NCI-H1436 treated with DMSO at 0.1 percent for 48 hours (cell line): ENCODE measurements at places on chromosomes 13 and 19.

DNA sequence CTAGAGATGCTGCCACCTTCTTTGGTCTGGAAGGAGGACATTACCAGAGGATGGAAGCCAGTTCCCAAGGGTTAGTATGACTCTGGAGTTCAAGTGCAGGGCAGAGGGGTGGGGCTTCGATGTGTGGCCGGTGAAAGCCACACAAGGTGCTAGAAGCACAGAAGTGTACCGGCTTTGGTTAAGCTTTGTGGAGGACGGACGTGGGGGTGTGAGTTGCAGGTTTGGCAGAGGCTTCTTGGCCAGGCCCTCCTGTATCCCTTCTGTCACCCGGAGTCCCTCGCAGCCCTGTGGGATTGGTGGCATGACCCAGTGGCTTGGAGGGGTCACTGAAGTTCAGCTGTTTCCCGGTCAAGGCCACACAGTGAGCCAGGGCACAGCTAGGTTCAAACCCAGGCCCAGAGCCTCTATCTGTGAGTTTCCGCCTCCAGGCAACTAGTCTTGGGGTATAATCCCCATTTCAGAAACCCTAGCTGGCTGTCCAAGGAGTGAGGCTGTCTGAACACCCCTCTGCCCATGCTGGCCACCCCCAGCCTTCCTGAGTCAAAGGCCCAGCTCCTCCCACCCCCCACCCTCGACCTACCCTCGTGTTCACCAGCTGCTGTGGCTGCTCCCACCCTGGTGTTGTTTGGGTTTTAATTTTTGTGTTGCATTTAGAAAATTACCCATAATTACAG lies 4.6 kb upstream of the SSBP4 start:
- DNase-seq = peak; percentile 71

DNA sequence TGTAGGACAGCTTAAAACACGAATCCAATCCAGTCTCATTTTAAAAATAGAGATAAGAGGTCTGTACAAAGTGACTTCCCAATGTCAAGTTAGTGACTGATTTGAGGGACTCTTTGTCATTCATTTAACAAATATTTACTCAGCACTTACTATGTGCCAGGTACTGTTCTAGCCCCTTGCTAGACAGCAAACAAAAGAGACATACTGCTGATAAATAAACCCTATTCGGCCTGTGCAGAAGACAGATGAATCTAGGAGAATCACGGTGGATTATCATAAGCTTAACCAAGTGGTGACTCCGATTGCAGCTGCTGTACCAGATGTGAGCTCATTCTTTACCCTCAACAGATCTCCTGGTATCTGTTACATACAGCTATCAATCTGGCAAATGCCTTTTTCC lies 6.4 kb upstream of the ELF1 start:
- no peak for DNase-seq

DNA sequence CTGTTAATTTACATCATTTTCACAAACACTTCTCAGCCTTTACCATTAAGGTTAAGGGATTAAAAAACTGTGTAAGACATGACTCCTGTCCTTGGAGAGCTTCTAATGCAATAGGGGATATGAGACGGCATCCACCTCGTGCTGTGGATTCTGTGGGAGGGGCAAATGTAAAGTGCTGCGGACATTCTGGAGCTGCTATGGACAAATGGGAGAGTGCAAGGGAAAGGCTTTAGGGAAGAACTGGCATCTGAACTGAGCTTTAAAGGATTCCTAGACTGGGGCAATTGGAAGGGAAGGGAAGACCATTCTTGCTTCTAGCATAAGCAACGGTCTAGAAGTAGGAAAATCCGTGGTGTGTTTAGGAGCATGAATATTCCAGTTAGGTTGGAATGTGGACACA lies 31.4 kb downstream of the CDADC1 start:
- DNase-seq = no peak

DNA sequence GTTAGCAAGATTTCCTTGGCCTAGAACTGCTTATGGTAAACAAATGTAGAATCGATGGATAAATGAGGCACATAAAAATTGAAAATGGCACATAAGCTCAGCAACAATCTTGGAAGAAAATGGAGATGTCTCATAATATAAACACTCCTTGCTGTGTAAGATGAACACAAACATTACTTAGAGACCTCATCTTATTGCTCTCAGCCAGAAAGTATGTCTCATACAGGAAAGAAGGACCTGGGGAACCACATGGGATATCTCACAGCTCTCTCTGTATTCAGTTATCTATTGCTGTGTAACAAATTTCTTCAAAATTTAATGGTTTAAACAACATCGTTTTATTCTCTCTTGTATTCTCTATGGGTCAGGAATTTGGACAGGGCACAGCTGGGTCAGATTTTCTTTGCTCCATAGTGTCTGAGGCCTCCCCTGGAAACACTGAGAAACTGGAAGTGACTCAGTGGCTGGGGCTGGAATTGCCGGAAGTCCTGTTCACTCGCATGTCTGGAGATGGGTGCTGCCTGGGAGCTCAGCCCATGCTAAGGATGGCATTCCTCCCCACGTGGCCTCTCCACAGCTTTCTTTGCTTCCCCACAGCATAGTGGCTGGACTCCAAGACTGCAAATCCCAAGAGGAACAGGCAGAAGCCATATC lies 105.1 kb downstream of the NUFIP1 start:
- DNase-seq = no peak

GRCh38 chr19:39083599-39083982 lies 577 bp upstream of the ACP7 start:
- no peak for DNase-seq
